ENCODE measurements at places on chromosomes 1 and 21.

GRCh38 chr21:34983680-34984086, 65.4 kb downstream of the RUNX1 start:
- no peak for DNase-seq

DNA sequence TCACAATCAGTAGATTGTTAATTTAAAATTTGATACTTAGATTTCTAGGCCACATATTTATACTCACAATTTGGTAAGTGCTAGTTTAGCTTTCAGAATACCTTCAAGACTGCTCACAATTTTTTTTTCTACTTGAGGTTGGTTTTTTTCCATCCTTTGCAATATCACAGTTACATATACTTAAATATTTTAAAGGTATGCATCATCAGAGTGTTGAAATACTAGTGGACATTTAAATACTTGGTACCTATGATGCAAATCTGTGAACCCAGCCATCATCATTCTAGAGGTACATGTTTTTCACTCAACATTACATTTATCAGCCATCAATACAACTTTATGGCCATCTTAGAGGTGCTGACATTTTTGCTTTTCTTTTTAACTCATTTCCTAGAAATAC, 6.2 kb upstream of the LRRC40 start:
- no peak for DNase-seq

GRCh38 chr1:205191622-205192021, 19.9 kb downstream of the DSTYK start:
- DNase-seq = no peak

DNA sequence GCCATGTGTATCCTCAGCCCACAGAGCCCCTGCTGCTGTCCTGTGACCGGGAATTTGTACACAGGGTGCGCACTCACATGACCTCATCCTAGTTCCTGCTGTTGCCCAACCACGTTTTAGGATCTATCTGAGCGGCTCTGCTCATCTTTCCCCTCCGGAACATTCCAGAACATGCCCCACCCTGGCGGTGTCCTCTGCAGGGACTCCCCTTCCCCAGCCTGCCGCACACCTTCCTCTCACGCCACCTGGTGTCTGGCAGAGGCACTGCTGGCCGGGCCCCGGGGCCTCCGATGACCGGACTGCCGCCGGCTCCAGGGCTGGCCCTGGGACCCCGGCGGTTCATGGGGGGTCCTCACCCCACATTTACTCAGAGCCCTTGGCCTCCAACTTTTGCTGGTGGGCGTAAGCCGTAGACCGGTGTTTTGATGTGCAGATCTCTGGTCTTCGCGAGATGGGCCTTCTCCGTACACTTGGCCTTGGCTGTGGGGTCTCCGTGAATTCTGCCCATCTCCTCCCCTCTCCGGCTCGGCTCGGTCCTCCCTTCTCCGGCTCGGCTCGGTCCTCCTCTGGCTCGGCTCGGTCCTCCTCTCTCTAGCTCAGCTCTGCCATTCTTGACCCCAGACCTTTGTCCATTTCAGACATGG, 29.5 kb downstream of the ARHGEF16 start:
- peak; percentile 36 for DNase-seq

DNA sequence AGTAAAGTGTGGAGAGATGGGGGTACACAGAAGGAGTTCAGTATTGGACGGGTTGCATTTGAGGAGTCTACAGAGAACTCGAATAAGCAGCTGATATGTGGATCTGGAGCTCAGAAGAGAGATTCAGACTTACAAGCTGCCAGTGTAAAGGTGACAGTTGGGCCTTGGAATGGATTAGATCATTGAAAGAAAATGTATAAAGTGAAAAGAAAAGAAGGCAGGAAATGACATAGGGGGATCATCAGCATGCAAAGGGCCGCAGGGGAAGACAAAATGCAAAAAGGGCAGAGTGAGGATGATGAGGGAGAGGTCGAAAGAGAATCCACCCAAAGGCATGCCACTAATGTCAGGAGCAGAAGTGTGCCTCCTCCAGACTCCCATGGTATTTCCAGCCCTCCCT, 273.3 kb downstream of the TNR start:
- no peak for DNase-seq

DNA sequence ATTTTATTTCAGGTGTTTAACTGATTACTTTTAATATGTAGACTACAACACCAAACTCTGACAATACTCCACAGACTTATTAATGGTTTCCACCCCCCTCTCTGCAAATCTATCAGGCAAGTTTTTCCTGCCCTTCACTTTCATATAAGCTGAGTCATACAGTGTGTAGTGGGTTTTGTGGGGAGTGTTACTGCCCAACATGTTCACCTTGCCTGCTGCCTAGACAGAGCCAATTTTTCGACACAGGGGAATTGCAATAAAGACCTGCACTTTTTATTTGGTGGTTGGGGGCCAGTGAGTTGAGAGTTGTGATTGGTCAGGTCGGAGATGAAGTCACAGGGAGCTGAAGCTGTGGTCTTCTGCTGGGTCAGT, 119.7 kb downstream of the PPIAL4G start:
- no peak for DNase-seq

DNA sequence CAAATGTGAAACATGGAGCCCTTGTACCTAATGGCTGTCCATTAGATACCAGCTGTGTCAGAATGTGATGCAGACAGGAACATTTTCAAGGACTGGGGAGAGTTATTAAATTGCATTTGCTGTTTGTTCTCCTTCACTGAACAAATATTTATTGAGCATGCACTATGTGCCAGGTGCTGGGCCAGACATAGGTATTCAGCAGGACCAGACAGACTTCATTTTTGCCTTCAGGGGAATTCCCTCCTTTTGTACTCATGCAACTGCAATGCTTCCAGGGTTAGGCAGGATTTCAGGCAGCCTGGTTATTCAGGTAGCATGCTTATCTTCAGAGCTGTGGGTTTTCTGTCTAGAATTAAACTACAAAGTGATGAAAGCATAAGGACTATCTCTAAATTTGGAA, 64.2 kb upstream of the SMYD2 start:
- peak; percentile 16 for DNase-seq

Data from HepG2 (cell line).